ENCODE measurements at places on chromosomes 3 and 15.
A peak's percentile ranks its signal among the peaks of the same experiment; 100 is the strongest.

GRCh38 chr15:74038707-74039655, 43.4 kb downstream of the GOLGA6A start:
- DNase-seq = no peak

DNA sequence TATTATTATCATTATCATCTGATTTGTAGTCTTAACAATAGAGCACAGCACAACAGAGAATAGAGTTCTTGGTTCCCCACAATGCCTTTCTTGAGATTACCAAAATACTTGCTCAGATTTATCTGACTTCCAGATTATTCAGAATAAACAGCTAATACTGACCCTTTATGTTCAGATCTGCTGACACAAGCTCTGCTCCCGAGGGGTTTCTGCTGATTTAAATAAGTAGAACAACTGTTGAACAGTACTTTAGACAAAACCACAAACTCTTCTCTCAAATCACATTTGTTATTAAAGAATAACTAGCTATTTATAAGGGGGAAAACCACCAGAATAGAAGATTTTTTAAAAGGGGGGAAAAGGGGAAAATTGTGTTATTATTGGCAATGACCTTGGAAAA, 380.2 kb upstream of the ATP11B start:
- no peak for DNase-seq

DNA sequence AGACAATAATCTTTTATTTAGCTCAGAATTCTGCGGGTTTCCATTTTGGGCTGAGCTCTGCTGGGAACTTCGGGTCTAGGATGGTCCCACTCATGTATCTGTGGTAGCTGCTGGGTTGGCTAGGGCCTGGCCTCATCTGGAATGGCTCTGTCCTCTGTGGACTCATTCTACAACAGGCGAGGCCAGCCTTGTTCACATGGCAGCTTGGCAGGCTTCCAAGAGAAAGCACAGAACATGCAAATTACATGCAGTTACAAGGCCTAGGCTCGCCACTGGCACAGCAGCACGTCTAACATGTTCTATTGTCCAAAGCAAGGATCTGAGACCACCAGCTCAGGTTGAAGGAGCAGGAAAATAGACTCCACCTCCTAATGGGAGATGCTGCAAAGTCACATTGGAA, 431.4 kb downstream of the PDCD6IP start:
- DNase-seq = no peak

GRCh38 chr15:47857776-47858167, 140.5 kb downstream of the SEMA6D start:
- no peak for DNase-seq

DNA sequence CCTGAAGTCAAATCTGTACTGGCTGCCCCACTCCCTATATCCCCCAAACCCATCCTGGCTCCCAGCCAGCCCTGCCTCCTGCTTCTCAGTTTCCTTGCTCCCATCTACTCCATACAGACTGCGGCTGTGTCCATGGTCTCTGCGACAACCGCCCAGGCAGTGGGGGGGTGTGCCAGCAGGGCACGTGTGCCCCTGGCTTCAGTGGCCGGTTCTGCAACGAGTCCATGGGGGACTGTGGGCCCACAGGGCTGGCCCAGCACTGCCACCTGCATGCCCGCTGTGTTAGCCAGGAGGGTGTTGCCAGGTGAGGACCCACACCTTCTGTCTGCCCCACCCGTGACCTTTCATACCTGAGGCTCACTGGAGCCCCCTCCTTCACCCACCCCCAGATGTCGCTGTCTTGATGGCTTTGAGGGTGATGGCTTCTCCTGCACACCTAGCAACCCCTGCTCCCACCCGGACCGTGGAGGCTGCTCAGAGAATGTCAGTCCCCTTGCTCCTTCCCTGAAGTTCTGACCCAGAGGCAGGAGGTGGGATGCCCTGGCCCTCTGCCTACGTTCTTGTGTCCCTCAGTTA, 14.7 kb downstream of the STAB1 start:
- DNase-seq = no peak

DNA sequence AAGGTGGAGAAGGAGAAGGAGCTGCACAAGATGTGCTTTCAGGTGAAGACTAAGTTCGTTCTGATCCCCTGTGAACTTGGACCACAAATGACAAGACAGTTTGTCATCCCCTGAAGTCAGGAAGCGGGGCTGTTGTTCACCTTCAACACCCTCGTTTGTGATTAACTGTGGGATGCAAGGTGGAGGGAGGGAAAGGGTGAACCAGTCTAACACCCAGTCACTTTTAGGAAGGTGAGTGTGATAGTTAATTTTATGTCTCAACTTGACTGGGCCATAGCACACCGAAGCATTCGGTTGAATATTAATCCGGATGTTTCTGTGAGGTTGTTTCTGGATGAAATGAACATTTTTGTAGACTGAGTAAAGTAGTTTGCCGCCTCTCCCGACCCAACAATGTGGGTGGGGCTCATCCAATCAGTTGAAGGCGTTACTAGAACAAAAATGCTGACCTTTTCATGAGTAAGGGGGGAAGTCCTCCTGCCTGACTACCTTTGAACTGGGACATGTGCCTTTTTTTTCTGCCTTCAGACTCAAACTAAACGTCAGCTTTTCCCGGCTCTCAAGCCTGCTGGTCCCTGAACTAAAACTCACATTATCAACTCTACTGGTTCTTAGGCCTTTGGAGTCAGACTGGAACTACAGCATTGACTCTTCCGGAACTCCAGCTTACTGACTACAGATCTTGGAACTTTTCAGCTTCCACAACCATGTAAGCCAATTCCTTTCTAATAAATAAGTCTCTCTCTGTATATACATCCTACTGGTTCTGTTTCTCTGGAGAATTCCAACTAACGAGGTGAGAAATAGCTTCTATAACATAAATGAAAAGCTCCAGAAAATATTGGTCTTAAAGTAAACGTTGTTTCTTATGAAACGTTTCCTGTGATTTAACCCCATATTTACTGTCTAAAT, 264.0 kb upstream of the SLITRK3 start:
- DNase-seq = no peak

DNA sequence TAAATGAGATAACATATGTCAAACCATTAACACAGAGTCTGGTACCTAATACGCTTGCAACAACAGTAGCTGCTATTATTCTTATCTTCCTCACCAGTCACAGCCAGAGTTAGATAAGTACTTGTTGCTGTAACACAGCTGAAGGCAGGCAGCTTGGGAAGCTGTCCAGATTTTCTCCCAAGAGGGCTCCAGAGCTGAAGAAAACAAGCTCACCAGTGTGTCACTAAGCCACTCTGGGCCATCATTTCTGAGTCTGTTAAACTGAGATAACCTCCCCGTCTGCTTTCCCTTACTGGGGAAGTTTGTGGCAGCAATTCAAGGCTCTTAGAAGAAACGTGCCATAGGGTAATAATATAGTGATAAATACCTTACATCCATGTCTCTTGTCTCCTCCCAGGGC, 226.3 kb downstream of the TAFA4 start:
- no peak for DNase-seq

- DNase-seq = no peak
These were observed 1121.2 kb downstream of the NSUN3 start for GRCh38 chr3:95184038-95184437.

- no peak for DNase-seq
These were observed 7.6 kb downstream of the KLHL40 start for GRCh38 chr3:42692667-42693529.

- DNase-seq = no peak
These were observed 74.7 kb upstream of the SH3GL3 start for GRCh38 chr15:83372434-83372891.

DNA sequence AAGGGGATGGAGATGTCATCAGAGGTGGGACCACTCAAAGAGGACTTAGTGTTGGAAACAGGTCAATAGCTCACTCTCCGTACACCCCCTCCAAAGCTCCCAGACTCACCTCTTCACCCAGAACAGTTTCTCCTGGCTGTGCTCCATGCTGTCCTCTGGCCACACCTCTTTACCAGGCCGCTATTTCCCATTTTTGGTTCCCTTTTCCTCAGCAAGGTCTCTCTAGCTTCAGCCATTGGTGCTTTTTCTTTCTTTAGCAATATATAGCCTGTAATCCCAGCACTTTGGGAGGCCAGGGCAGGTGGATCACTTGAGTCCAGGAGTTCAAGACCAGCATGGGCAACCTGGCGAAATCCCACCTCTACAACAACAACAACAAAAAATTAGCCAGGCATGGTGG, 123.6 kb upstream of the SMAD3 start:
- no peak for DNase-seq

- DNase-seq = no peak
These were observed 19.9 kb downstream of the TMEM62 start for GRCh38 chr15:43153269-43153668.

GRCh38 chr3:188239577-188239976, 85.6 kb downstream of the LPP start:
- DNase-seq = no peak

- DNase-seq = no peak
These were observed 338.1 kb upstream of the ARHGEF26 start for GRCh38 chr3:153783106-153783505.

DNA sequence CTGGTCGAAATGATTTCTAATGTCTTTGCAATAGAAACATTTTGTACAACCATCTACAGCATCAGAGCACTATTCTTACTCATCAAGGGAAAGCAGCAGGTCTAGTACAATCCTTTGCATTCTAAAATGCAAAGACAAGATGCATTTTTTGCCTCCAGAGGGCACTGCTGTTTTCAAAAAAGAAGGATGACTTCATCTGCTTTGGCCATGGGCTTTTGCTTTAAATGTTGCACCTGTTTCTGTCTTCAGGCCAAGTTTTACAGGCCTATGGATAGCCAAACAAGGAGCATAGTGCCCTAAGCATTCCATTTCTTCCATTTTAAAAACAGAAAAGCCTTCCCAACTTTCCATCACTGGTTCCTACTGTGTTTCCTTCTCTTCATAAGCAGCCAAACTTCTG, 3.4 kb downstream of the PARP9 start:
- peak; percentile 89 for DNase-seq

GRCh38 chr3:178750639-178751300, 214.5 kb downstream of the KCNMB2 start:
- DNase-seq = no peak

GRCh38 chr3:127555108-127555507, 35.4 kb downstream of the TPRA1 start:
- no peak for DNase-seq

DNA sequence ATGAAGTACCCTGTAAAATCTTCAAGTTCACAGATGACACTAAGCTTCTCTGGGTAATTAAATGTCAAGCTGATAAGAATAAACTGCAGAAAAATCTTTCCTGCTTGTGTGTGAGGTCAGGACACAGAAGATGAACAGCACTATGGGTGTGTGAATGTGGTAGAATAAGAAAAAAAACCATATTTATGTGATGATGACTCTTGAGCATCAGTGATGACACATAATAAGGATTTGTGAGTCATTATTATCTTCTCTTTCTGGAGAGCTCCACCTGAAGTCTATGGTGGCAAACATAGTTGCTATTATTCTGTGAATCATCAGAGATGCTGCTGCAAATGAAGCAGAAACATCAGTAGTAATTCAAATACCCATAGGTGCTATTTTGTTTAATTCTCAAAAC, 422.4 kb downstream of the DIPK2A start:
- no peak for DNase-seq

- DNase-seq = no peak
These were observed 134.0 kb downstream of the CMSS1 start for GRCh38 chr3:99951701-99952100.

GRCh38 chr3:71551311-71551919, 32.1 kb downstream of the FOXP1 start:
- DNase-seq = no peak
